Islet precursor cell (in vitro differentiated cells): ENCODE measurements at places on chromosomes 16 and 17.
A peak's percentile ranks its signal among the peaks of the same experiment; 100 is the strongest.

GRCh38 chr17:55897301-55897700 lies 146.4 kb downstream of the PCTP start:
- DNase-seq: peak; percentile 71

GRCh38 chr17:31568539-31568938 lies 177.1 kb downstream of the RAB11FIP4 start:
- DNase-seq: no peak

DNA sequence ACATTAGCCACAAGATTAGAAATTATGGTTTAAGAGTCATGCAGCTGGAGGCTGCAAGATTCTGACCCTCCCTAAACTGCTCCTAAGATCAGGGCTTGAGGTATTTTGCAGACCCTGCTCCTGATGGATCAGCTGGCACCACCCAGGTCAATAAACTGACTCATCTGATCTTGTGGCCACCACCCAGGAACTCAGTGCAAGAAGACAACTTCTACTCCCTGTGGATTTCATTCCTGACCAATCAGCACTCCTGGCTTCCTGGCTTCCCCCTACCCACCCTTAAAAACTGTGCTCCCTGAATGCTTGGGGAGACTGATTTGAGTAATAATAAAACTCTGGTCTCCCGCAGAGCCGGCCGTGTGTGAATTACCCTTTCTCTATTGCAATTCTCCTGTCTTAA lies 25.0 kb upstream of the MILR1 start:
- no peak for DNase-seq

DNA sequence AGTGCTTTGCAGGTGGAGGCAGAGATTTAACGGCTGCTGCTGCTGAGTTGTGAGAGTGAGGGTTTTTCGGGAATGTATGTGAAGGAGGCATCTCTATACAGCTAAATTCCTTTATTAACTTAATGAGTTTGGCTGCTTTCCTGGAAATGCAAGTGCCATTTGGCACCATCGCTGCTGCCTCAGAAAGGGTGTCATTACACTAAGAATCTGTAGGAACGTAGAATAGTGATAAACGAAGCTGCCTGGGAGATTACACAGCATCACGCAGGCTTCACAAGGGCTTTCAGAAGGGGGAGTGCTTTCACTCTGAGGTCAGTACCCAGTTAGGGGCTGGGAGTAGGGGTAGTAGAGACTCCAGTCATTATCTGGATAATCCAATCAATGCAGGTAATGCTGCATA lies 14.1 kb upstream of the NLRP1 start:
- DNase-seq: no peak

DNA sequence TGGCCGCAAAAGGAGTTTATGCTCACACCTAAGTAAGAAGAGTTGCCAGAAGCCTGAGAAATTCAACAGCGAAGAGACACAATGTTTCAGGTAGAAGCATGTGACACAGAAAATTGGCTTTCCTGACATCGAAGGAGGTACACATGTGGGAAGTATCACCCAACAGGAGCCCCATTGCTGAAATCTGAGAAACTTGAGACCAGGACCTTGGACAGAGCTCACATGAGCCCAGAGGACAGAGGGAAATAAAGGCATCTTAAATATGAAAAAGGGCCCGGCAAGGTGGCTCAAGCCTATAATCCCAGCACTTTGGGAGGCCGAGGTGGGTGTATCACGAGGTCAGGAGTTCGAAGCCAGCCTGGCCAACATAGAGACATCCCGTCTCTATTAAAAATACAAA lies 304.1 kb upstream of the C16orf82 start:
- no peak for DNase-seq

DNA sequence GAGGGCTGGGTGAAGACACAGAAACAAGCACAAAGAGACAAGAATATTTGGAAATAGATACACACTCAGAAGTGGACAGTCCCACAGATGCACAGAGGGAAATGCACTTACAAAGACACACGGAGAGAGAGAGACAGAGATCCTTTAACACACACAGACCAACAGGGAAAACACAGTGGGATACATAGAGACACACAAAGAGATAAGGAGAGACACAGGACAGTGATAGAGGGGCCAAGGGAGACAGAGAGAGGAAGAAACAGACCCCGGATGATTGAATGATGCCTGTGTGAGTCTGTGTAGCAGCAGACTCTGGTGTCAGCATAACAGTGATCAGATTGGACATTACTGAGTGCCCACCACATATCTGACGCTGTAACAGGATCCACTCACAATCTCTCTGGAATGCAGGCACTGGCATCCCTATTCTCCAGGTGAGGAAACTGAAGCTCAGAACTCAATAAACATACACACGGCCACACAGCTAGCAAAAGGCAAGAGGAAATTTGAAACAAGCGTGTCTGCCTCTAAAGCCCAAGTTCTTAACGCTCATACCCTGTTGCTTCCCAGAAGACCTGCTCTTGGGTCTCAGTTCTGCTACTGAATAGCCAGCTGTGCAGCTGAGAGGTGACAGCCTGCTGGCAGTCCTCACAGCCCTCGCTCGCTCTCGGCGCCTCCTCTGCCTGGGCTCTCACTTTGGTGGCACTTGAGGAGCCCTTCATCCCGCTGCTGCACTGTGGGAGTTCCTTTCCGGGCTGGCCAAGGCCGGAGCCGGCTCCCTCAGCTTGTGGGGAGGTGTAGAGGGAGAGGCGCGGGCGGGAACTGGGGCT lies 186.3 kb upstream of the NLRP1 start:
- DNase-seq: no peak

- no peak for DNase-seq
Observed at GRCh38 chr17:288802-289356, 63.7 kb downstream of the RPH3AL start.

DNA sequence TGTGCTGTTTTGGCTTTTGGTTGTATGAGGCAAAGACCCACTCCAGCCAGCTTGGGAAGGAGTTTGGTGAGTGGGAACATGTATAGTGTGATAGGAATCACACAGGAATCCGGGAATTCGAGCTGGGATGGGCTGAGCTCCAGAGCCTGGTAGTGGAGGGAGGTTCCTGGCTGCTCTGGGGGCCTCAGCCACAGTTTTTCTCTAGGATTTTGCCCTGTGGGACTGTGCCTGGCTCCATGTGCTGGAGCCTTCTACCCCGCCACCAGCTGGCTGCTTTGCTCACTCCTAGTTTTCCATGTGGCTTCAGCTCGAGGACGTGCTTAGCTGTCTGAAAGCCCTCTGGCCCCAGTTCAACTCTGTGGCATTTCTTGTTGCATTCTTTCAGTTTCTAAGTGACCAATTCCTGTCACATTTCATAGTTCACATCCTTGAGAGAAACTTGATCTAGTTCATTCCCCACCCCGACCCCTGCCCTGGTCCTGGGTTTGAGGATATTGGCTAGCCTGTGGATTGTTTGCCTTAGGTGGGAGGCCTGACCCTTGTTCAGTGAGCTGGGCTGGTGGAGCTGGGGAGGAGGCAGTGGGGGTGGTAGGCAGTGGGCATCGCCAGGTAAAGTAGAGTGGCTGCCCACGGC lies 5.0 kb downstream of the SEC14L1 start:
- DNase-seq: peak; percentile 87
